ENCODE measurements at places on chromosomes 3 and 15.

DNA sequence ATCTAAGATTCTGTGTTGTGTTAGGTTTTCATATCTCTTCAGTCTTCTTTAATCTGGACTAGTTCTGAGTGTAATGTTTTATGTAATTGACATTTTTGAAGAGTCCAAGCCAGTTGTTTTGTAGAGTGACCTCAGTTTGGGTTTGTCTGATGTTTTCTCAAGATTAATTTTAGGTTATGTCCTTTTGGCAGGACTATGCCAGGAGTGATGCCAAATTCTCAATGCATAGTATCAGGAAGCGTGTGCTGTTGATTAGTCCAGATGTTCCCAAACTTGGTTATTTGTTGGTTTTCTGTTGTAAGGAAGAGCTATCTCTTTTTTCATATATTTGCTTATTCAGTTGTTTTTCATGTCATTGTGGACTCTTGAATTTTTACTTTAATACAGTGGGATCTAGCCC, 32.6 kb downstream of the NMD3 start:
- DNase-seq, result no peak

- DNase-seq, result no peak
Measured at GRCh38 chr3:4708230-4708629, 215.1 kb downstream of the ITPR1 start.

- DNase-seq, result no peak
Measured at GRCh38 chr15:66982816-66983215, 82.6 kb upstream of the SMAD3 start.

- no peak for DNase-seq
Measured at GRCh38 chr15:61196711-61197586, 32.2 kb downstream of the RORA start.

GRCh38 chr3:49255112-49255511, 21.9 kb downstream of the C3orf62 start:
- no peak for DNase-seq

GRCh38 chr3:62833538-62833937, 41.7 kb downstream of the CADPS start:
- DNase-seq, result no peak

DNA sequence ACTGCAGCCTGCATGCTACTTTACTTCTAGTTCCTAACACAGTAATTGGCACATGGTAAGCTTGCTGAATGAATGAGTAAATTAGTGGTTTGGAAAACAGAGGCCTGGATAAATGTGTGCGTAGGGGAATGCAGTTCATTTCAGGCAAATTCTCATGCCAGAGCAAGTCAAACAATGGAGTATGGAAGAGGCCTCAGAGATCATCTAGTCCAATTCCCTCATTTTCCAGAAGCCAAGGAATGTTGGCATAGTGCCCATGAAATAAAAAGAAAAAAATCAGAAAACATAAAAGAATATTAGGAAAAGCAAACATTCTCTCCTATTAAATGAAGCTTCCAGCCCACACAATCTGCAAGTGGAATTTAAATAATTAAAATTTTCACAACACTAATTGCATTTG, 92.4 kb downstream of the MB21D2 start:
- no peak for DNase-seq

DNA sequence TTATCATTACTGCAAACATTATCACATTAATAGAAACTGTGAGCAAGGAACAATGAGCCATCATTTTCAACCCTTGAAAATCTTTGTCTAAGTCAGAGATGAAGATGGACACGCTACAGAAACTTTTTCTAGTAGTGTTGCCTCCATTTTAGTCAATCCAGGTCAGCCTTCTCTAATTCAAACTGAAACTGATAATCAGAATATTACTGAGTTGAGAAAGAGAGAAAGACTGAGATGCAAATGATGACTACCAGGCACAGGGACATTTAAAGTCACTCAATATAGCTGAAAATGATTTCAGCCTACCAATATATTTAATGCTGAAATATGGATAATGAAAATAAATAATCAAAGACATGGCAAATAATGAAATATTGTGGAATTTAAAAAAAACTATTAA, 261.4 kb downstream of the GBE1 start:
- DNase-seq, result no peak

DNA sequence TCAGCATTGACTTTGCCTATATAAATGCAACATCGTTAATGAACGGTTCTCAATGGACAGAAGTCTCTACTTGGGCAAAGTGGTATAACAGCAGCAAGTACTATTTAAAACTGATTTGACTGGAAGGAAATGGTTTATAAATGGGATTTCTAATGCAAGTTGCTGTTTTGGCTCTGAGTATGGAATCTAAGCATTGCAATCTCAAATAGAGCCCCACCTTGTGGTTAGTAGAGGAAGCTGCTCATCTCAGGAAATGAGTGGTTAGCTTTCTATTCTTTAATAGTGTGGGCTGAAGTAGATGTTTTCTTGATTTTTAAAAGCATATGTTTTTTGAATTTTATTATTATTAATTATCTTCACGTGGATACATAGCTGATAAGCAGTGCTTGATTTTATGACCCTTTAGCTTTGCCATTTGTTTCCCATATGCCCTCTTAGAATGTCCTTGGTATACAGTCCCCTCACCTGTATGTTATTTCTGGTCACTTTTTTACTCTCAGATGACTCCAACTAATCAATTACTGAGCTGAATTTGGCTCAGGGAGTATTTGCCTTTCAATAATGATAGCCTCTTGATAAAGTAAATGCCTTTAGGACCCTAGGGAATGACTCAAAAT, 67.1 kb downstream of the OXSM start:
- DNase-seq, result no peak

DNA sequence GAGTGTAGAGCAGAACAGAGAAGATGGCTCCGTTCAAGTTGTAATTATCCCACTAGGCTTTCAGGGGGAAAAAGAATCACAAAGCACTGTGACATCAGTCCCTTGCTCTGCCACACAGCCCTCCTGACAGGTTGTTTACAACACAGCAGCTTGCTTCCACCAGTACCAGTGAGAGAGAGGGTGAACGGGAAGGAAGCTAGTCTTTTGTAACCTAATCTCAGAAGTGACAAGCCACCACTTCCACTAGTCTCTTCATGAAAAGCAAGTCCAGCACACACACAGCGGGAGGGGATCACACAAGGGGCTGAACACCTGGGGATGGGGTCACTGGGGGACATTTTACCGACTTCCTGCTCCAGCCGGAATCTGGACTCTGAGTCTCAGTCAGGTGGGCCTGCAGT, 86.3 kb downstream of the FAM81A start:
- DNase-seq, result no peak
